ENCODE measurements at places on chromosomes 4 and X. TPM values are rescaled to one million over a fixed set of nuclear protein-coding genes. Genes with fewer than 3 reads are reported as not detected.
A peak's percentile ranks its signal among the peaks of the same experiment; 100 is the strongest.

GRCh38 chr4:118904935-118905334 lies 16.3 kb downstream of the SYNPO2 start:
- DNase-seq: no peak

GAGE12E gene
- total RNA-seq: not detected

RWDD4 gene
- total RNA-seq: 31.0 TPM

TMEM156 gene
- 8.4 TPM for total RNA-seq

GRCh38 chrX:19046343-19047215 lies 62.7 kb upstream of the PHKA2 start:
- peak; percentile 64 for DNase-seq

DNA sequence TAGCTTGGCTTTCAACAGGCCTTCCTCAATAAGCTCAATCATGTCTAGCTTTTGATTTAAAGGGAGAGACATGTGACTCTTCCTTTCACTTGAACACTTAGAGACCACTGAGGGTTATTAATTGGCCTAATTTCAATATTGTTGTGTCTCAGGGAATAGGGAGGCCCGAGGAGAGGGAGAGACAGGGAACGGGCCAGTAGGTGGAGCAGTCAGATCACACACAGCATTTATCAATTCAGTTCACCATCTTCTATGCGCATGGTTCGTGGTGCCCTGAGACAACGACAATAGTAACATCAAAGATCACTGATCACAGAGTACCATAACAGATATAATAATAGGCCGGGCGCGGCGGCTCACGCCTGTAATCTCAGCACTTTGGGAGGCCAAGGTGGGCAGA lies 17.8 kb downstream of the ZNF81 start:
- no peak for DNase-seq

Data from HT1080 (cell line).